ENCODE measurements at places on chromosomes 16 and 17.

DNA sequence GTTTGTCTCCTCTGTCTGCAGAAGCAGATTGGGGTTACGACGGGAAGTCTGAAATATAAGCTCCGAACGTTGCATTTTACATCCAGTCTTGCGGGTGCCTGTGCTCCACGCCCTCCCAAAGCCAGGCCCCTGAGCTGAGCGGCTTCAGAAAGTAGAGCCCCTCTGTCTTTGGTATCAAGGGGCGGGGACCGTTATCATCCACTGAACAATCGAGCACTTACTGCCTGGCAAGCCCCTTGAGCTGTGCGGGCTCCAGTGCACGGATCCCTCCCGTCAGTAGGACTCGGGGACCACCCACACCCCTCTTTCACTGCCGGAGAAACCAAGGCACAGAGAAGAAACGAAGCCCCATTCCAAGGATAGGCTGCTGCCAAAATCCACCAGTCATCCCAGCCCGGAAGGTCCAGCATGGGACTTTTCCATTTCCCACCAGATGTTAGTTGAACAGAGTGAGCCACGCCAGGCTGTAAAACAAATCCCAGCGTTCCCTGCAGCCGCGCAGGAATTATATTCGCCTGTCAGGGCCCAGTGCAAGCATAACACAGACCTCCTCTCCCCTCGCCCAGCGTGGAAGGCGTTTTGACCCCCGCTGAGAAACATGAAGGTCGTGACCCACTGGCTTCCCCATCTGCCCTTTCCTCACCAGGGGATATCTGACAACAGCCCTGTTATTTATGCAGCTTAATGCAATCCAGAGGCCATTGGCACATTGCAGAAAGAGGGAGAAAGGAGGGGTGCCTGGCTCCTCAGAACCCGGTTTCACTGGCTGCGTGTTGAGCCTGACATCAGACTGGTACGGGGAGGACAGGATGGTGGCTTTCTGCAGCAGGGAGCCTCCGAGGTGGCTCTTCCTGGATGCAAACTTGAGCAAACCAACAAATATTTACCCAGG lies 212.2 kb upstream of the FOXF1 start:
- no peak for DNase-seq

GRCh38 chr17:16941072-16942036 lies 30.6 kb downstream of the TNFRSF13B start:
- DNase-seq: peak; percentile 52

GRCh38 chr16:72673118-72673517 lies 374.8 kb downstream of the ZFHX3 start:
- DNase-seq: no peak

DNA sequence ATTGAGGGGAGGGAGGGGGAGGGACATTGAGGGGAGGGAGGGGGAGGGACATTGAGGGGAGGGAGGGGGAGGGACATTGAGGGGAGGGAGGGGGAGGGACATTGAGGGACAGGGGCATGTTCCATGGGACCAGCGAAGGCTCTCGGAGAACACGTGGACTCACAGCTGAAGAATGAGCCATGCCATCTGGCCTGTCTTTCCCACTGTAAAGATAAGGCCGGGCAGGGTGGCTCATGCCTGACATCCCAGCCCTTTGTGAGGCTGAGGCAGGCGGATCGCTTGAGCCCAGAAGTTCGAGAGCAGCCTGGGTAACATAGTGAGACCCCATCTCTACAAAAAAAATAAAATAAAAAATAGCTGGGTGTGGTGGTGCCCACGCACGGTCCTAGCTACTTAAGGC lies 32.5 kb downstream of the RPH3AL start:
- DNase-seq: no peak

DNA sequence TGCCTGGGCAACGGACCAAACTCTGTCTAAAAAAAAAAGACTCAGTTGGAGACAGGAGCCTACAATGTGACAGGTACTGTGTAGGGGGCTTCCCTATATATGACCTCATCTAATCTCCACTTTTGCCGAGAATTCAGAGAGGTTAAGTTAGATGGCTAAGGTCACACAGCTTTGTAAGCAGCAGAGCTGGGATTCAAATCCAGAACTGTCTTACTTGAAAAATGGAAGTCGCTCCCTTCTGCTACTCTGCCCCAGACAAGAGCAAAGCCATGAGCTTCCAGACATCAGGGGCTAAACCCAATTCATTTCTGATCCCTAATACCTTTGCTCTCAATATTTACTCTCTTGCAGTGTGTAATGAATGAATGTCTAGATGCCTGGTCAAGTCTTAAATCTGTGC lies 41.5 kb upstream of the ABCC12 start:
- DNase-seq: no peak
